ENCODE measurements at places on chromosomes 11 and 22.

GRCh38 chr22:50063589-50064393, 5.7 kb upstream of the TTLL8 start:
- no peak for DNase-seq

DNA sequence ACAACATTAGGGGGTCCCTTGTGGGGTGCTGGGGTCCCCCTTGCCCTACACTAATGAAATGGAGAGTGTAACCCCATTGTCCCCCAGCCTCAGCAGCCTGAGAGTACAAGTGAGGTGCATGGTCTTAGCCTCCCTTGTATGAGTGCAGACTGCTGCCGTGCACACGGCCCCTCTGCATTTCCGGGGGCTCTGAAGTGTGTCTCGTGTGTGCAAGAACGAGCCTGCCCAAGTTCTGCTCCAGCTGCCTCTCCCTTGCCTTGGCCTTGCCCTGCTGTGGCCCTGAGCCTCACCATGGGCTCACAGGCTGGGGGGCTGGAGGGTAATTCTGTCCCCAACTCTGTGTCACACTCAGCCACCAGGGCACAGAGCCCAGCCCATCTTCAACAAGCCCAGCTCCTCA, 5.2 kb upstream of the EHD1 start:
- DNase-seq, result no peak

- DNase-seq, result no peak
Measured at GRCh38 chr11:55658608-55659007, 3.4 kb upstream of the OR4C6 start.

GRCh38 chr11:69635804-69636511, 5.0 kb upstream of the CCND1 start:
- no peak for DNase-seq

DNA sequence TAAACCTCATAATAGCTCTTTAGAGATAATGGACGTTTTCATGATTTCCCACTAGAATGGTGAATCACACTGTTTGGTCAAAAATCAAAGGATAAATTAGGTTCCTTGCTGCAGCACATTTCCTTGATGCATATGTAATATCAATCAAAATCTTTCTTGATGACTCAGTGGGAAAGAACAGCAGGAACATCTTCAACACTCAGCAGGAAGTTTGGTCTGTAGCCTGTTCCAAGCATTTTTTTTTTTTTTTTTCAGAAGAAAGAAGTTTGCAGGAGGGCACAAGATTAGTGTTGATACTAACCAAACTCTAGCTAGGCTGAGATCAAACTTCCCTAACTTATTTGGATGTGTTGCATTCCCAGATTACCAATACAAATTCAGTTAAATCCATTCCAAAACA, 1529.8 kb downstream of the FAM181B start:
- DNase-seq, result no peak

- DNase-seq, result no peak
Measured at GRCh38 chr11:119853581-119854360, 124.8 kb upstream of the NECTIN1 start.

- DNase-seq, result no peak
Measured at GRCh38 chr22:47281126-47282106, 519.0 kb downstream of the TBC1D22A start.

DNA sequence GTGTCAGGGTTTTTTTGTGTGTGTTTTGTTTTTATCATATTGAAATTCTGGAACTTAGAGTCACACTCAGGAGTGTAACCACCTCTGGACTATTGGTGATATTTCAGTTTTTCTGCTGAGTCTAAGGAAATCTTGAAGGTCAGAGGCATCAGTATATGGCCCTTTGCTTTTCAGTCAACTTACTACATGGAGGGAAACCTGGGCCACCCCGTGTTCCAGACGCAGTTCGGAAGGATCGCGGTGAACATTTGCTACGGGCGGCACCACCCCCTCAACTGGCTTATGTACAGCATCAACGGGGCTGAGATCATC, 19.9 kb downstream of the UPB1 start:
- no peak for DNase-seq

DNA sequence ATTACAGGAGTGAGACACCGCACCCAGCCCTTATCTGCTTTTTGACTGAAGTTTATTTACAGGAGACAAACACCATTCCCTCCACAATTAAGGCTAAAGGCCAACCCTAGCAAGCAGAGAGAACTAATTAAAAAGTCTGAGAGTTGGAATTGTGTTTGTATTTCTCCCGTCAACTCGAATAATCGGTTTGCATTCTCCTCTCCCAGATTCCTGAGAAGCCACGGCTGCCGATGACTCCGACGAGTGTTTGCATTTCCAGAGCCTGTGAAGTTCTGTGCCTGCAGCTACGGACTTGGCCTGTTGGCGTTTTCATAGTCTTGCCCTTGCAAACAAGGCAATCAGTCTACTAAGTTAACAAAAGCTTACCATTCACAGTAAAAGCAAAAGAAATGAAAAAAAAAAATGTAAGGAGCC, 73.2 kb upstream of the NUP50 start:
- no peak for DNase-seq

DNA sequence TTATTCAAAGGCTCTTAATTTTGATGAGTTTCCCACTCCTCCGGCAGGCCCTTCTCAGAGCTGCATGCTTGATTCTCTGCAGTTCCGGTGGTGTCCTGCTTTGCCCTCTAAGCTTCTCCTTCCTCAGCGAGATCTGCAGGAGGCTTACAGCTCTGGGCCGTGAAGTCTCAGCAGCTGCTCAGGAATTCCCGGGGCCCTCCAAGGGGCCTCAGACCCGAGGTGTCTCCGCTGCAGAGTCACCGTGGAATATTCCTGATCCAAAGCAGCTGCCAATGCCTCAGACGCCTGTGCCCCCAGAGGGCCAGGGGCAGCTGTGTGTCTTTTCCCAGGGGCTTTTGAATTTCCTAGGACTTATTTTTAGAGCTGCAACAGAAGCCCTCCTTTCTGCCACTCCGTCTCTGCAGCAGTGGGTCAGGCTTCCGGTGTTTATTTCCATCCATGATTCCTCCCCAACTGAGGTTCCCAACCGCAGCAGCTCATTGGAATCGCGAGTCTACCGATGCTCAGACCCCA, 37.2 kb downstream of the RPS6KA4 start:
- DNase-seq, result no peak

- DNase-seq, result no peak
Measured at GRCh38 chr11:26703411-26704191, 18.3 kb downstream of the SLC5A12 start.

DNA sequence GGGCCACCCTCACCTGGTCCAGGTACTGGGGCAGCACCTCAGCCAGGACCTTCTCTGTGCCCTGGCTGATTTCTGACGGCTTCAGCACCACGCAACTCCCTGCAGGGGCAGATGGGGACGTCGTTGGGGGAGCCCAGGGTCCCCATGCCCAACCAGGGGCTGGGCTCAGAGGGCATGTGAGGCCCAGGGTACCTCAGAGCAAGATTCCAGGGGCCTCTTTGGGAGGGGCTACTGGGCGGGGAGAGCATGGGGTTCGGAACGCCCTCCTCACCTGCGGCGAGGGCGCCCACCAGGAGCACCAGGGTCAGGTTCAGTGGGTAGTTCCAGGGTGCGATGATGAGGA, 8.1 kb downstream of the ALDH3B2 start:
- DNase-seq, result no peak

DNA sequence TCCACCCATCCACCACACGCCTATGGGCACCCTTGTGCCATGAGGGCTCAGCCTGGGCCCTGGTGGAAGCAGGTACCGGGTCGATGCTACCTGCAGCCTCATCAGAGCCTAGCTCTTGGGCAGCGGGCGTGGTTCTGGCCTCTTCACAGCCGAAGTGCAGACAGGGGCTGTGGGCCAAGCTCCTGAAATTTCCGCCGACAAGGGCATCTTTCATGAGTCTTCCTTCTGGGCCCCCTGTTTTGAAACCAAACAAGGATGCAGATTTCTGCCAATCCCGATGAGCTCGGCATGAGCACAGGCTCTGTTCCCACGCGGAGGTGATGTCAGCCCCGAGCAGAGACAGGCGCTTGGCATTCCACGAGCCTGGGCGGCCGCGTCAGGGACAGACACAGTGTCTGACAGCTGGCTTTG, 22.6 kb upstream of the MGAT3 start:
- DNase-seq, result peak; percentile 85

- no peak for DNase-seq
Measured at GRCh38 chr11:44258190-44258489, 51.8 kb downstream of the ALX4 start.

DNA sequence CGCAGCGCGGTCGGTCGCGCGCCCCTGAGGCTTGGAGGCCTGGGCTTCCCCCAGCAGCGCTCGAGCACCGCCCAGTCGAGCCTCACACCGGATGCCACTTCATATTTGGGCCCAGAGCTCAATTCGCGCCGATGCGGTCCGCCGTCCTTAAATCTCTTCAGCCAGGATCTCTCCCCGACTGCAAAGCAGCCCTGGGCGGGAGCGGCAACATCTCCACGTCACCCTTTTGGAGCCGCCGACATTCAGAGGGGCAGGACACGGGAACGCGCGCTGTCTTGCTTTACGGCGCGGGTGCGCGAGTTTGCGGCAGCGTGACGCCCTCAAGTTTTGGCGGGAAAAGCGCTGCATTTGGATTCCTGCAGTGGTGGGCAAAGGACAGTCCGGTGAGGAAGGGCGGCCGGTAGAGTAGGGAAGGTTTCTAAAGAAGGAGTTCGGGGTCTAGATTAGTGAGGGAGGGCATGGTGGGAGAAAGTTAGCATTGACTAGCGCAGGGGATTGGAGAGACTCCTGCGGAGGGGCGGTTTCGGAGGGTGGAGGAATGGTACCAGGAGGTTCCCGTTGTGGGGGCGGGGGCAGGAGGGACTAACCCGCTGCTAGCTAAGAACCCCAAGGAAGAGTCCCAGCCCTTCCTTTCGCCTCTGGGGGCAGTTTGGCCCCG, 796 bp downstream of the CHEK1 start:
- DNase-seq, result peak; percentile 95

GRCh38 chr11:44427432-44427831, 117.5 kb upstream of the ALX4 start:
- no peak for DNase-seq

DNA sequence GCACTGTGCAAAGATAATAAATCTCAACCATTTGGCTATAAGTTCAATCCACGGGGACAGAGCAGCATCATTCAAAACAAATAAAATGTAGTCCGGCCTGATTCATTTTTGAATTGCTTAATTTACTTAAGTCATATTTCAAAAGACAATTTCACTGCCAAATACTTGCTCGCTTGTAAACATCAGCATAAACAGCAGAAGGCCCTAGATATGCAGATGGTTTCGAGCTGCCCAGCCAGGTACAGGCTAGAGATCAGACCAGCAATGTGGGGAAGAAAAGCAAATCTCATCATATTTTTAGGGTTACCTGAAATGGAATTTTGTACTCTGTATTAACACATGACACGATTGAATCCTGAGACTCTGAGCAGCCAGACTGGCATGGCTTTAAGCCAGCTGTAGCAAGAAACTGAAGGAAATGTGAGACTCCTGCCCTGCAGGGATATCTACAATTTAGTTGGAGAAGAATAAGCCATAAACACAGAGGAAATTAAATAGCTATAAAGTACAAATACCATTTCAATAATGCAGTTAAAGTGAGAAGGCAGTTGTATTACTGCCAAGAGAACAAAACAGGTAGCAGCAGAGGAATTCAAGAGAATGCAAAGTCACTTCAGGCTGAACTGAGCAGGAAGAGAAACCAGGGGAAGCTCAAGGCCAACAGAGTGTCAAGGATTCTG, 440.3 kb downstream of the ETS1 start:
- no peak for DNase-seq

- no peak for DNase-seq
Measured at GRCh38 chr22:21816787-21817496, 50.5 kb downstream of the MAPK1 start.

- no peak for DNase-seq
Measured at GRCh38 chr22:17152971-17153370, 6.1 kb downstream of the HDHD5 start.

GRCh38 chr11:29989174-29989970, 27.5 kb downstream of the KCNA4 start:
- no peak for DNase-seq

DNA sequence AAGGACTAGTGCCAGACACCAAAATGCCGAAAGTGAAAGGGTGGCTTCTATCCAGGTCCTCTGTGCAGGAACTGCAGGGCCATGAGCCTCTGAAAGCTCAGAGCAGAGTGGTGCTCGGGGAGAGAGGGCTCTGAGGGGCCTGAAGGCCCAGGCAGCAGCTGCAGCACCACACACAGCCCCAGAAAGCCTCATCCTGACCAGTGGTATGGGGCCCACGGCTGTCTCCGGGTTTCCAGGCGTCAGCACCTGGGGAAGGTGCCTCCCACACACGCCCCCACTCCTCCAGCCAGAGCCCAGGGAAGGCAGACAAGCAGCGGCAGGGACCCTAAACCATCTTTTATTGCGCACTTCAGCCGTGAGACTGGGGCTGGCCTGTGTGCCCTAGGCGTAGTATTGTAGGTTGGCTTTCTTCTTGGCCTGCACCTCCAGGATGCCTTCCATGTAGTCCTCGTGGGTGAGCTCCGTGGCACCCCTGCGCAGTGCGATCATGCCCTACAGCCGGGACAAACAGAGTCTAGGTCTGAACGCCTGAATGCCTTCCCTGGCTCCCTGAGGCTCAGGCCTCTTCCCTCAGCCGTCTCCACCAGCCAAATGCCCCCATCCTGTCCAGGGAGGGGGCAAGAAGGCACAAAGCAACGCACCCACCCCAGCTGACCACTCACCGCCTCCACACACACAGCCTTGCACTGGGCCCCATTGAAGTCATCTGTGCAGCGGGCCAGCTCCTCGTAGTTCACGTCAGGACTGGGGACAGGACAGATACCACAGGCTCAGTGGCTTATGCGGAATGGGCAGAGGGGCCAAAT, 7.6 kb downstream of the PSMC3 start:
- DNase-seq, result no peak

DNA sequence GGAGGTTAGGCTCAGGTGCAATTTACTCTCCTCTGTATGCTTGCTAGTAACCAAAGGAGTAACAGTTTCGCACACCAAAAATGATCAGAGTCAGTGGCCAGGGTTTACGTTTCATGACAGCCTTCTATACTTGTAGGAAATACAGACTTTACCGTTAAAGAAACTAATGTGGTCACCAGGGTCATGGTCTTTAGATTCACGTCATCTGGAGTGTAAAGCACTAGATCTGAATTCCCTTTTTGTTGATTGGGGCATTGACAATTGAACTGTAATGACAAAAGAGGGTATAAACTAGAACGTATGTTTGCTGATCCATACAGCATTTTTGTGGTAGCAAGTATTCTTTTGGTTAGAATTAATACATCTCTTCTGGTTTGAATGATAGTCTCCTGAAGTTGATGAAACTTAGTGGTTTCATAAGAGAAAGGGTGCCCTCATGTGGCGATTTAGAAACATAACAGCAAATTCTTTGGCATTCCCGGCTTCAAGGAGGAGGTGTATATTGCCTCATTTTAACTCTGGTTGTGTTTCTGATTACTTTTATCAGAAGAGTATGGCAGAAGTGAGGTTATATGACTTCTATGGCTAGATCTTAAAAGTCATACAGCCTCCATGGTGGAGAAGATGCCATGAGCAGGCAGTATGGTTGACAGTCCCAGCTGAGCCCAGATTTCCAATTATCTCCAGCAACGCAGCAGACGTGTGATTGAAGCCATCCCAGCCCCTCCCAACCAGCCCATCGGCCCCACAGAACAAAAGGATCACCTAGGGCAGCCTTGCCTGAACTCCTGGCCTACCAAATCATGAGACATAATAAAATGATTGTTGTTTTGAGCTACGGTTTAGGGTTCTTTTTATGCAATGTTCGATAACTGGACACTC, 35.1 kb downstream of the MMP7 start:
- no peak for DNase-seq

- DNase-seq, result no peak
Measured at GRCh38 chr22:17969701-17970113, 54.7 kb downstream of the MICAL3 start.

All from anterior cingulate cortex (tissue), 58 donors.